ENCODE measurements at places on chromosomes 7 and 10.

- peak; percentile 40 for DNase-seq
These were observed 11.9 kb upstream of the OPALIN start for GRCh38 chr10:96370584-96371157.

DNA sequence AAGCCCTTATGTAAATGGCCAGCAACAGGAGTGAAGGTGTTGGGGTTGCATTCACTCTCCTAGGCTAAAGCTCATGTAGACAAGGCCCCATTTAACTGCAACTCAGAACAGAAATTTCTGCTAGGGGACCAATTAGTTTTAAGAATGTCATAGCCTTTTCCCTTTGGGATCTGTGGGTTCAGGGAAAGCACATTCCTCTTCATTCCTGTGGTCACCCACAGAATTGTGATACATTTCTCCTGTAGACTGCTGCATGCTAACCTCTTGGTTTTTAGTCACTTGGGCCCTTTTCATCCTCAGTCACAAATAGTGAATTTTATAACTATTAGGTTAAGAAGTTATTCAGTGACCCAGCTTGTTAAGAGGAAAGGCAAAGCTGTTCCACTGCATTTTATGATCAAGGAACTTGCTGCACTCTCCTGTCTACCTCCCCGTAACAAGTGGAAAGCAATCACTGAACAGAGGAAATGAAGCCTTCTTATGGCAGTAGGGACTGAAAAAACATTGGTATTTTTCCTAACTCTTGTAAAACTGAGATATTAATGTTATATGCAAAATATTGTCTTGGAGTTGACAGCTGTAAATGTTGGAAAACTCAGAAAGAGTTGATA is 124.9 kb downstream of the SND1 start:
- no peak for DNase-seq

- no peak for DNase-seq
These were observed 324.4 kb downstream of the BICC1 start for GRCh38 chr10:58836991-58837575.

DNA sequence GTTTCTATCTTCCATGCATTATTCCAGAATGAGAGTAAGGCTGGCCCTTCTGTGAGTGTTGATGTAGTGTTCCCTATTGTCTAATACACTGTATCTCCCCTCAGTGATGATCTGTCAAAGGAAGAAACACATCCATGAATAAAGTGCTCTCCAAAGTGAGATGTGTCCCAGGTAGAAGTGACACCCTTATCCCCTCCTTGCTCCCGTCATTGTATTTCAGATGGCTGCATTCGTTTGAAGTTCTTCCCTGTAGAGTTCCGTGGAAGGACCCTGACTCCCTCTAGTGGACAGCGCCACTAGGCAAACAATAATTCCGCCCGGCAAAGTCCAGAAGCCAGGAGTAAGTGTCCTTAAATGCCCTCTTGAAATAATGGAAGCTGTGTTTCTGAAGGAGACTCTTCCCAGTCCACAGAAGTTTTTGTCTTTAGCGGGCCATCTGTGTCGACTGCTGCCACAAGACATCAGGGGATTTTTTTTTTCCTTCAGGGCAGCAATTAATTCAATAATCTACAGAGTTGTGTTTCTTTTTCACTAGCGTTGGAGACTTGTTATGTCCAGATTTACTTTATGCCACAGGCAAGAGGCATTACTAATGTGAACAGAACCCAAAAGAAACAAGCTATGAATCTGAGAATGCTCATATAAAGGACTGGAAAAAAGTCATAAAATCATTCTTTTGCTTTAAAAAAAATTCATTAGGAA is 64.6 kb downstream of the THNSL1 start:
- peak; percentile 68 for DNase-seq

DNA sequence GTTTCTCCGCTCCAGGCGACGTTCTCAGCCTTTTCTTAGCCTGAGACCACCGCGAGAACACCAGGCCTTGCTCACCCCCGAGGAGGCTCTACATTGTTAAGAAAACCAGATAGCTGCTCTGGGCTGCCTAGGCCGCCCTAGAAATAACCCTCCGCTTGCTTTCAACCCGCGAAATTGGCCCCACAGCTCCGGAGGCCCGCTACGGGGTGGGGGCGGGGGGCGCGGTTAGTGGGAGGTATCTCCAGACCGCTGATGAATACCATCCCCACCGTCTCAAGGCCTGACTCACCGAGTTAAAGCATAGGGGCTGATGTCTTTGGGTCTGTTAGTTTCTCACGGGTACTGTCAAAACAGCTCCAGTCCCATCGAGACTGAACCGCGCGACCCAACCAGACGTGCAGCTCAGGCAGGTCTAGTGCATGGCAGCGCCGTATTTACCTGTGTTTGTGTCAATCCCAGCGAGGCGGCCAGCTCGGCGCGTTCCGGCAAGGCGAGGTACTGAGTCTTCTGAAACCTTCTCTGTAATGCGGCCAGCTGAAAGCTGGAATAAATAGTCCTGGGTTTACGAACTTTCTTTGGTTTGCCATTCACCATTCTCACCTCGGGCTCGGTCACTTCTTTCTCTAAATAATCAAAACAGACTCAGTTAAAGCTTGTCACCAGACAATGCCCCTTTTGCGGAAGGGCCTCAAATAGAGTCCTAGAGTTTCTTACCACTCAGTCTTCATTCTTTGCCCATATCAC is 2.7 kb downstream of the DLX5 start:
- DNase-seq: no peak

GRCh38 chr10:25125201-25125611 is 49.6 kb upstream of the GPR158 start:
- DNase-seq: peak; percentile 16

DNA sequence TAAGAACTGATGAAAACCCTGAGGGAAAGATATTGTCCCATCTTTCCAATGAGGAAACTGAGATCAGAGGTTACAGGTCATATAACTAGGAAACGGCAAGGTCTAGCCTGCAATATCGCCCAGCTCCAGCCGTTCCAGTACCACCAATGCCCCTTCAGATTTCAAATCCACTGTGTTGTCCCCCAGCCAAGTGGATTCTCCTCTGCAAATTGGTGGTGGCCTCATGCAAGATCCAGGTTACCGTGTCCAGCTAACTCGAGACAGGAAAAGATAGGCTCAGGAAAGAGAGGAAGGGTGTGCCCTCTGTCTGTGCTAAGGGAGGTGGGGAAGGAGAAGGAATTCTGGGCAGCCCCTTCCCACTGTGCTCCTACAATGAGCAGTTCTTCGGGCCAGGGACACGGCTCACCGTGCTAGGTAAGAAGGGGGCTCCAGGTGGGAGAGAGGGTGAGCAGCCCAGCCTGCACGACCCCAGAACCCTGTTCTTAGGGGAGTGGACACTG is 25.3 kb downstream of the PRSS2 start:
- DNase-seq: no peak

DNA sequence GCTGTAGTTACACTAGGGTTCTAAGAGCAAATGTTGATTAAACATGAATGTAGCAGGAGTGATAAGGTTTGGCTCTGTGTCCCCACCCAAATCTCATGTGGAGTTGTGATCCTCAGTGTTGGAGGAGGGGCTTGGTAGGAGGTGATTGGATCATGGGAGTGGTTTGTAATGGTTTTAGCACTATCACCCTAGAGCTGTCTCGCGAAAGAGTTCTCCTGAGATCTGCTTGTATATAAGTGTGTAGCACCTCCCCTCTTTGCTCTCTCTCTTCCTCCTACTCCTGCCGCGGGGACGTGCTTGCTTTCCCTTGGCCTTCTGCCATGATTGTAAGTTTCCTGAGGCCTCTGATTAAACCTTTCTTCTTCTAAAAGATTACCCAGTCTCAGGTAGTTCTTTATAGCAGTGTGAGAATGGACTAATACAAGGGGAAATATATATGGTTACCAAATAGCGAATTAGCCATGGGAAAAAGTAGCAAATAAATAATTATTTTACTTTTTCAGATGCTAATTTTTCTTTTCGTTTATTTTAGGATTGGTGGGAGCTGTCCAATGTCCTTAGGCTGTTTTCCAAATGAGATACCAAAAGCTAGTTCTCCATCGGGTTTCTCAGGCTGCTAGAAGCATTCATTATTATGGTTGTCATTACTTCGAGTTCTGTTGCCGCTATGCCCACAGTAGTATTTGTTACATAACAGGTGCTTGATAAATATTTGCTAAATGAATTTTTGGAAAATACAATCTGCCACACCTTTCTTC is 58.7 kb downstream of the PTEN start:
- DNase-seq: no peak

DNA sequence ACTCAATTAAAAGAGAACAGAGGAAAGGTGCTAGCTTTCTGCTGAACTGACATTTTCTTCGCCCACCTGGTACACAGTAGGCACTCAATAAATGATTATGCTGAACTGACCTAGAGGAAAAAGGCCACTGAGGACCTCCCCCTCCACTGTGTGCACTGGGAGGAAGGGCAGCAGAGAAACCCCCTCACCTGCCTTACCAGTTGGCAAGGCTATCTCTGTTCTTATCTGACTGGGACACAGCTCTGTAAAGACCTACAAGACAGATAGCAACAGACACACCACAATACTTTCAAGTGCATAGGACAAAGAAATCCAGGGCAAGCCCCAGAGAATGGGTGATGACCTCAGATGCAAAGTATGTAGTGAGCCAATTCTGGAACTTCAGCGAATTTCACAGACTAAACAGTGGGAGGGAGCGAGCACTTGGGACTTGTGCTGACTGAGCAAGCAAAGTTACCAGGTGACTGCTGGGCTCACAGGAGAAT is 30.4 kb downstream of the PDLIM1 start:
- DNase-seq: no peak

DNA sequence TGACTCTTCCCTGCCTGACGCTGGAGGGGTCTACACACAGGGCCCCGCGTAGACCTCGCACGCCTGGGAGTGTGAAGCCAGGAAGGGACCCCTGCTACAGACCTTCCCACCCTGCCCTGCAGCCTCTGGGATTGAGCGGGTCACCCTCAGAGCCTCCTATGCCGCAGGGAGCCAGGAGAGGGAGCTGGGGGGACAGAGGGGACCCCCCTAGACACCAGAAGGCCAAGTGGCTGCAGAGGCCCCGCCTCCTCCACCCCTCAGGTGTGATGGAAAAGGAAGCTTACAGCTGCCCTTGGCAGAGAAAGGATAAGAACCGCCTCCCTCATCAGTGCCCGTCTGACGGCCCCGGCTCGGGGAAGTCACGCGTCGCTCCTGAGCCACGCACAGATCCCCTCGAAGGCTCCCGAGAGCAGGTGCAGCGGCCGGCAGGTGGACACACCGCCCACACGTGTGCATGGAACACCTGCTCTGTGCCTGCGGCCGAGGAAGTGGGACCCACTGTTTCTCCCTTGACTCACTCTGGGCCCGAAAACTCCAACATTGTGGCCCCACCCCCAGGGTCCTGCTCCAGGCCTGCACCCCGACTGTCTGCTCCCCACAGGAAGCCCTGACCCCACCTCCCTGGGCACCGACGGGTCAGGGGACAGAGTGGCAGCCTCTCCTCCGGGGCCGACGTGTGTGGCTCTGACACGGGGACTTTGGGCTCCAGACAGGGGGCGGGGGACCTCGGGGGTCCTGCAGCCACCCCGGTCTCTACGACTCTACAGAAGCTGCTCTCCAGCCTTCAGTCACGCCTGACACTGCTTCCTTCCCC is 73.3 kb downstream of the MICALL2 start:
- no peak for DNase-seq

DNA sequence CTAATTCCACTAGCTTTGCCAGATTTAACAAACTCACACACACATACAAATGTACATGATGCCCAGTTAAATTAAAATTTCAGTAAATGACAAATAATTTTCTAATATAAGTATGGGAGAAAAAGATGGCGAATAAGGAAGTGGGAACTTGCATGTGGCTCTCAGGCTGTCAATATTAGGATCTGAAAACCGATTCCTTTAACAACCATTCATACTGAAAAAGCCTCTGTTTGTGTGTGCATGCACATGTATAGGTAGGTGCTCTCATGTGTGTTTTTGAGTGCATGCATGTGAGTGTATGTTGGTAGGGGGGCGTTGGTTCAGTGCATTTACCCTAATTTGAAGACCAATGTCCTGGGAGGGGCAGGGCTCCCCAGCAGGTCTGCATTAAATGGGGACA is 125.3 kb downstream of the HTR7 start:
- DNase-seq: no peak

- DNase-seq: no peak
These were observed 2.1 kb upstream of the RALA start for GRCh38 chr7:39621261-39621660.

- DNase-seq: peak; percentile 13
These were observed 50.4 kb upstream of the NKX6-2 start for GRCh38 chr10:132836248-132836831.

DNA sequence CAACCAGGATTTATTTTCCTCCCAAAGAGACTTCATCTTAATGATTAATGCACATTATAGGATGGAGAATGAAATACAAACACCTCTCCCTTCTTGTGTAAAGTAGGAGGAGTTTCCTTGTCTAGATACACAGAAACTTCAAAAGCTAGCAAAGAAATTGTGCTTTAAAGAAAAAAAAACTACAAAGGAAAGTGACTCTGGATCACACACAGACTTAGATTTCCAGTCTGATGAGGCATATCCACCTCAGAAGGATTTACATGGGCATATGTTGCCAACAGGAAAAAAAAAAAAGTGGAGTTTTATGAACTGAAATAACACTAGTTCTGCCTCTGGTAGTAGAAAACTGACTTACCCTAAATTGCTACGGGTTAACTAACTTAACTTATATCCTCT is 449.6 kb downstream of the KCNMA1 start:
- DNase-seq: no peak

All from amygdala (tissue), 56 donors.